ENCODE measurements at places on chromosomes 1 and 21. TPM values are rescaled to one million over a fixed set of nuclear protein-coding genes. Genes with fewer than 3 reads are reported as not detected.

- no peak for DNase-seq
These were observed 17.4 kb downstream of the MIGA1 start for GRCh38 chr1:77796695-77797405.

DNA sequence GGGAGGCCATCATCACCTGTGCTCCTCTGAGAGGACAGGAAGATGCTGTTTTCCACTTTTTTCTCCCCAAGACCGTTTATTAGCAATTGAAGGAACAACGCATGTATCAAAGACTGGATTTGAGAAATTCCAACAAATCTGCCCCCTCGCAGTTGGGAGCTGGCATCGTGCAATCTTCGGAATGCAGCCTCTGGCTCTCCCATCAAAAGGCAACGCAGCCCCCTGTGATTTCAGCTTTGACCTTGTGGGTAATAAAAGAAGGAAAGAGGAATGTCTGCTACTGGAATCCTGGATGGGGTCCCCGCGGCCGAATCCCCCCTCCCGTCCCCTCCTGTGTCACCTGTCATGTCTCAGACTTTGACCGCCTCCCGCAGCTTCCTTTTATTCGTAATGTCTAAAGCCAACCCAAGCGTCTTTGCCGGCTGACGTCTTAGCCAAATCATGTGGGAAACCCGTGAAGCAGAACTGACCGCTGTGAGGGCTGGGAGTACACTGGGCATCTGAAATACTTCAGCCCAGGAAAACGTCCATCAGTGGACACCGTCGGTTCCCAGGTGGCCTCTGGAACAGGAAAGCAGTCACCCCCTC is 101.5 kb downstream of the WDR4 start:
- DNase-seq = no peak

DNA sequence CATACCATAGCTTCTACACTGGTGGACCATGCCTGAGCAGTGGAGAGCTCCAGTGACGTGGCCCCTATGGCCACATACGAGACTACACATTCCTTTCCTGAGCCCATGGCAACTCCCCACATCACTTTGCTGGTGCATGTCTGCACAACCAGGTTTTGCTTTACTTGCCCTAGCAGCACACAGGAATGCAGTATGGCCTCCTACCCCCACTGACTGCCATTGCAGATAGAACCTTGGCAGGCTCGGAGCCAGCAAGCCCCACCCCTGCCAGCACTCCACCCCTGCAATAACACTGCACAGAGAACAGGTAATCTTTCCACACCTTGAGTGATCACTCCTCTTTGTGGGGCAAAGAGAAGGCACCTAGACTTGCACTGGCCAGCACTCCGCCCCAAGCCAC is 531.9 kb upstream of the CAMK1G start:
- no peak for DNase-seq

DNA sequence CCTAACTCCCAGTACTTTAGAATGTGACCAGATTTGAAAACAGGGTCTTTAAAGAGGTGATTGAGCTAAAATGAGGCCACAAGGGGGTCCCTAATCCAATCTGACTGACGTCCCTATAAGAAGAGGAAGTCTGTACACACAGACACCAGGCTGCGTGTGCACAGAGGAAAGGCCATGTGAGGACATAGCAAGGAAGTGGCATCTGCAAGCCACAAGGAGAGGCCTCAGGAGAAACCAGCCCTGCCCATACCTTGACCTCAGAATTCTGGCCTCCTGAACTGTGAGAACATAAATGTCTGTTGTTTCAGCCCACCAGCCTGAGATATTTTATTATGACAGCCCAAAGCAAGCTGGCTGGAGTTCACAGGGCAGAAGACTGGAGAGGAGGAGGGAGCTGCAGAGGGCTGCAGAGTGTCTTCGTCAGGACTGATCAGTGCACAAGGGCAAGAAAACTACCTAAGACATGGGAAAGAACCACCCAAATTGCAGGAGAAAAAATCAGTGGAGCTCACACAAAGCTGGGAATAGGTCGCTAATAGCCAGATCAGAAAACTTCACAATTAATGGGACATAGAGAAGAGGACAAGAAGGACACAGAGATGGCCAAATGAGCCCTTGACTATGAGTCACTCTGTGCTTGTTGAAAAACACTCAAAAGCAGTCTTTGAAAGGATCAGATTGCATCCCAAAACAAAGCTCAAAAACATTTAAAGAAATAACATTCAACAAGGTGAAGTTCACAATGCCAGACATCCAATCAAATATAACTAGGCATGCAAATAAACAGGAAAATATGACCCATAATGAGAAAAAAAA is 14.1 kb upstream of the WNT9A start:
- DNase-seq = no peak

The CORT gene
- not detected for total RNA-seq

- no peak for DNase-seq
These were observed 28.7 kb downstream of the KCNA3 start for GRCh38 chr1:110645821-110646735.

The CDCA8 gene
- total RNA-seq = 0.25 TPM

The CFAP74 gene
- total RNA-seq = not detected

- DNase-seq = no peak
These were observed 101.7 kb downstream of the ADAMTS1 start for GRCh38 chr21:26743524-26743923.

DNA sequence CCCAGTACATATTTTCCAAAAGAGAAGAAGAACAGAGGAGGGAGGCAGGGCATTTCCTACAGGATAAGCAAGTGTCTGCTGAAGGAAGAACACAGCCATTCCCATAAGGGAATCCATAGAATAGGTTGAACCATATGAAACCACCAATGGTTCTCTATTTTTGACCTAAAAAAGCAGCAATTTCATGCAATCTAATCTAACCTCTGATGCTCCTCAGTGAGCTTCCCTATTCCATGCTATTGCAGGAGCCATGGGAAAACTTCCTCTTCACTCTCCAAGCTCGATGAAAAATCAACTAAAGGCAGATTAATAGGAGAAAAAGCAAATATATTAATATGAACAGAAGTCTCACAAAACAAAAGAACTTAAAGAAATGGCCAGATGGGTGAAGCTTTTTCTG is 50.5 kb downstream of the SIPA1L2 start:
- DNase-seq = no peak

- DNase-seq = no peak
These were observed 32.7 kb upstream of the SUCO start for GRCh38 chr1:172500207-172500606.

GRCh38 chr1:19770436-19771190 is 29.1 kb downstream of the TMCO4 start:
- DNase-seq = no peak

The S100A8 gene
- 27.5 TPM for total RNA-seq

DNA sequence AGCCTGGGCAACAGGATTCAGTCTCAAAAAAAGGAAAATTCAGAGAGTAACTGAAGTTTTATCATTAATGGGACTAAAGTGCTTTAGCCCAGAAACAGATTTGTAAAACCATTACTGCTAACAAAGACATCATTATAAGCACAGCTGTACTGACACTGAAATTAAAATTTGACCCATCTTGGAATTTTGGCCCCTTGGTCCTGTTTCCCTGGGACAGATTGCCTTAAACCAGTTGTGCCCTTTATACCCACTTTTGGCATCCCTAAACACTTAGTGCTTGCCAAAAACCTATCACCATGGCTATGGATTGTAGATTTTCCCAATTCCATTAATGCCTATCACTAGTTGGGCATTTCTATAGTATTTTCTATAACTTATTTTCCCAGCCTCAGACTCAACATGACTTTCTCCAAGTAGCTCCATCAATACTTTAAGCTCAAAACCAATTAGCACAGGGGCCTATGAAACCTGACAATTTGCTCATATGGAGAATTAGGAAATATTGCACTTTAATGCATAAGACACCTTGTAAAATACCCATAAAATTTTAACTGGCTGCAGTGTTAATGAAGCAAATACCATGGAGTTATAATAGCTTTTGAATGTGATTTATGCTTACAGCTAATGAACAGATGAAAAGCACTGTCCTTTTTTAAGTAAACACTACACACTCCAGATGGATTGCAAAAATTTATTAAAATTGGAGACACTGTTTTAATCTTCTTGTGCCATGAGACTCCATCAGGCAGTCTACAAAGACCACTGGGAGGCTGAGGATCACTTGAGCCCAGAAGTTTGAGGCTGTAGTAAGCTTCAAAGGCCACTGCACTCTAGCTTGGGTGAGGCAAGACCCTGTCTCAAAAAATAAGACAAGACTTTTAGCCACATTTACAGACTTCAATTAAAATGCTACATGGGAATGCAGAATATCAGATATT is 4.3 kb downstream of the GAS5 start:
- no peak for DNase-seq

GRCh38 chr1:217403026-217403720 is 227.7 kb downstream of the GPATCH2 start:
- no peak for DNase-seq

DNA sequence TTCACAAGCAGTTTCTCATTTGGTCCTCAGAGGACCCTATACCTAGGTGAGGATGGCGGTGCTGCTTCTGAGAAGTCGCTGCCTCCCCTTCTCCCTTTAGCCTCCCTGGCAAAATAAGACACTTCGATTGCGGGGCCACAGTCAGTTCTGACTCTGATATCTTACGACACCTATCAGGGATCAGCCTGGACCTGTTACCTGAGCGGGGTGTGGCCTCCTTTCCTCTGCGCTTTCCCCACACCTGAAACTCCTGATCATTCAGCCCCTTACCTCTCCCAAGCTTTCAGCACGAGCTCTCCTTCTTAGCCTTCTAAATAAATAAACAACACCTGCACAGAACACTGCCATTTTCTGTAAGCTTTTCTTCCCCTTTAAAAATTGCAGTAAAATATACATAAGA is 24.6 kb upstream of the GPR137B start:
- no peak for DNase-seq

DNA sequence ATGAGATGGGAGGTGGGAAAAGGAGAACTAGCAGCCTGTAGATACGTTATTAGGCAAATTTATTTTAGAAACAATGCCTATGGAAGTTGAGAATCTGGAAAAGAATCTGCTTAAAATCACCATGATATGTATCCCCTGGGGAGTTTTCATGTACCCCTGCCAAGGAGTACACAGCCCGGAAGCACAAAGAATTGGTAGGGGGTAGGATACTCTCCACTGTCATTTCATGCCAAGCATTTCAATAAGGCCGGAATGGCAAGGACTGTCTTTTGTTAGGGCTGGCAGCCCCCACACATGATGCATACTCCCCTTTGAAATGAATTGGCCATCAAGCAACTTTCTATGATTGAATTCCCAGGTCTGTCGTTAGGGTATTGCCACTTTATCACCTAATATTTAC is 111.5 kb upstream of the APP start:
- no peak for DNase-seq

The ARHGAP29 gene
- 29.9 TPM for total RNA-seq

The PLEKHA6 gene
- 46.5 TPM for total RNA-seq

The CFAP126 gene
- total RNA-seq = not detected

The OR2L13 gene
- not detected for total RNA-seq

DNA sequence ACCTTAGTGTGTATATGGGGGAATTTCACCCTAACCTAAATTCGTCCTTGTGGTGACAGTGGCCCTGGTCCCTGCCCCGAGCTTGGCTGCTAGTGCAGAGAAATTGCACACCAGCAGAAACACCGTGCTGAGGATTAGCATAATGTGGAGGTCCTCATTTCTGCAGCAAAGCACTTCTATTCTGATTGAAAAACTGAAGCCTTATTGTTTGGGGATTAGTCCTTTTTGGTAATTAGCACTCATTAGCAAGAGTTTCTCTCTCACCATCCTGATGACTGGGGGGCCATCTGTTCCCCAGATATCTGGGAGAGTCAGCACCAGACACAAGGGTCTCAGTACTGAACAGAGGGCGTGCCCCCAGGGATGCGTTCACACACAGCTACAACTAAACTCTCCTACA is 55.2 kb downstream of the AJAP1 start:
- DNase-seq = no peak

- no peak for DNase-seq
These were observed 402.4 kb downstream of the OMA1 start for GRCh38 chr1:58143972-58144697.

GRCh38 chr21:34558166-34558565 is 46.2 kb upstream of the KCNE1 start:
- no peak for DNase-seq

DNA sequence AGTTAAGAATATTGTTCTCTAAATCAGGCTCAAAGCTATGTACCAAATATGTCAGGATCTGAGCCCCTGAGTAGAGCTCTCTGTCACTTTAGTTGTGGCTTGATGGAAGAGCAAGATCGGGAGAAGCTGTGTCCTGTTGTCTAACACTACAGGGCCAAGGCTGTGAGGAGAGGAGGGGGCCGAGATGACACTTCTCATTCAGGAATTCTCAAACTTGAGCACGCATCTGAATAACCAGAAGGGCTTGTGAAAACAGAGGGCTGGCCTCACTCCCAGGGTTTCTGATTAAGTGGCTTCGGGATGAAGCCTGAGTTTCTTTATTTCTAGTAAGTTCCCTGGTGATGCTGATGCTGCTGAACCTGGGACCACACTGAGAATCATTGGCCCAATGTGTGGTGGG is 209.2 kb upstream of the DAB1 start:
- no peak for DNase-seq

GRCh38 chr1:33661811-33662454 is 189.5 kb downstream of the ZSCAN20 start:
- DNase-seq = no peak

The RNF11 gene
- total RNA-seq = 131 TPM

DNA sequence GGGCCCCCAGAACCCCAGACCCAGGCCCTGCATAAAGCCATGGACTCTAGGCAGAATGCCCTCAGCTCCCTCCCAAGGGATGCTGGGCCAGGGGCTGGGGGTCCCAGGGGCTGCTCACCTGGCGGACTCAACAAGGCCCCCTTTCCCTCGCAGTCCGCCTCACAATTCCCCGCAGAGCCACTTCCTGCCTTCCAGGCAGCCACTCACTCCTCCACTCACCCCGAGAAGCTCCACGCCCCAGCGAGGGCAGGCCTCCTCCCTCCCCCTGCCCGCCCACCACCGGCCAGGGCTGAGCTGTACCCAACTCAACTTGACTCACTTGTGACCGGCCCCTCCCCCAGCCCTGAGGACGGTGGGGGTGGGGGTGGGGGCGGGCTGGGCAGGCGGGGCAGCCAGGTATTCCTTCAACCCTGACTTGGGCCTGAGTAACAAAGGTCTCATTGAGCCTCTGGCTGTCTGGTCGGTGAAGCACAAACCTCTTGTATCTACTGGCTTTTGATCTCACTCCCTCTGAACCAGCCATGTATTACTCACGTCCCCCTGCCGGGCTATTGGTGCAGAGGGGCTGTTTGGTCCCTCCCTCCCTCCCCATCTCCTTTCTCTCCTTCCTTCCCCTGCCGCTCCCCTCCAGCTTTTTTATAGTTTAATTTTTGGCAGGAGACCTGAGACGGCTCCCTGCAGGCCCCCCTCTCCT is 5.9 kb downstream of the BLACAT1 start:
- DNase-seq = no peak

- DNase-seq = no peak
These were observed 74.6 kb upstream of the MRPS6 start for GRCh38 chr21:33998809-33999208.

The C1orf159 gene
- total RNA-seq = 4.9 TPM

Measured in right cardiac atrium (tissue), 5 donors.